ENCODE measurements at places on chromosomes 2 and 18. TPM values are rescaled to one million over a fixed set of nuclear protein-coding genes. Genes with fewer than 3 reads are reported as not detected.

DNA sequence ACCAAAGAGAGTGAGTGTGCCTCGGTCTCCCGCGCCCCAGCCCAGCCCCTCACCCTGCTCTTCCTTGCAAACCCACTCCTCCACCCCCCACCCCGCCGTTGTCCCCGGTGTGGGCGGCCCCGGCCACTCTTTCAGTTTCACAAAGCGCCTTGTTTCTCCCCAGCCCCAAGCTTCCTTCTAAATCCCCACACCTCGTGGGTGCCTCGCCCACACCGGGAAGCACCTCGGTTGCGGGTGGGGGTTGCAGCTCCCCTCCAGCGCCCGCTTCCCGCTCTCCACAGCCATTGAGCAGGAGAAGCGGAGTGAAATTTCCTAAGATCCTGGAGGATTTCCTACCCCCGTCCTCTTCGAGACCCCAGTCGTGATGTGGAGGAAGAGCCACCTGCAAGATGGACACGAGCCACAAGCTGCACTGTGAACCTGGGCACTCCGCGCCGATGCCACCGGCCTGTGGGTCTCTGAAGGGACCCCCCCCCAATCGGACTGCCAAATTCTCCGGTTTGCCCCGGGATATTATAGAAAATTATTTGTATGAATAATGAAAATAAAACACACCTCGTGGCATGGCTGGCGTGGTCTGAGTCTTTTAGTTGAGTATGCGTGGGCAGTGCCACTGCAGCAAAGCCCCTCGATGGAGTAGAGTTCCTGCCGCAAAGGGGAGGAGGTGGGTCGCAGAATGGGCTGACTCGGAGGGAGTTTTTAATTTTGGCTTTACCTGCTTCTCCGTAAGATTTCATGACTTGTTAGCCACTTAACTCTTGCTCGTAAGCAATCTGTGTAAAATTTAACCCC lies 848 bp downstream of the TMSB10 start:
- DNase-seq: peak; percentile 72

- no peak for DNase-seq
Observed at GRCh38 chr2:177772529-177772928, 300.0 kb downstream of the PDE11A start.

- DNase-seq: no peak
Observed at GRCh38 chr2:108884619-108885018, 98.0 kb downstream of the CCDC138 start.

GRCh38 chr2:190186238-190186637 lies 123.7 kb upstream of the MSTN start:
- no peak for DNase-seq

- peak; percentile 99 for DNase-seq
Observed at GRCh38 chr2:183078464-183079138, at the start of gene DUSP19. DUSP19 (plus strand) TSS chr2:183078747; CDS start chr2:183078934, 187 bp downstream.

- no peak for DNase-seq
Observed at GRCh38 chr18:48139431-48140347, 209.2 kb upstream of the SMAD2 start.

DNA sequence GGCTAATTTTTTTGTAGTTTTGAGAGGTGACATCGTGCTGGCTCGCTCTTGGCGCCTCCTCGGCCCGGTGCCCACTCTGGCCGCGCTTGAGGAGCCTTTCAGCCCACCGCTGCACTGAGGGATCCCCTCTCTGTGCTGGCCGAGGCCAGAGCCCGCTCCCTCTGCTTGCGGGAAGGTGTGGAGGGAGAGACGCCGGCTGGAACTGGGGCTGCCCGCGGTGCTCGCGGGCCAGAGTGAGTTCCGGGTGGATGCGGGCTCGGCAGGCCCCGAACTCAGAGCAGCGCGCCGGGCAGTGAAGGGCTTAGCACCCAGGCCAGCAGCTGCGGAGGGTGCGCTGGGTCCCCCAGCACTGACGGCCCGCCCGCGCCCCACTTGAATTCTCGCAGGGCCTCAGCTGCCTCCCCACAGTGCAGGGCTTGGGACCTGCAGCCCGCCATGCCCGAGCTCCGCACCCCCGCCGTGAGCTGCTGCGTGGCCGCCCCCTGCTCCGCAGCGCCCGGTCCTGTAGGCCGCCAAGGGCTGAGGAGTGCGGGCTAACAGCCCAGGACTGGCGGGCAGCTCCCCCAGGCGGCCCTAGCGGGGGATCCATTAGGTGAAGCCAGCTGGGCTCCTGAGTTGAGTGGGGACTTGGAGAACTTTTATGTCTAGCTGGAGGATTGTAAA lies 113.2 kb upstream of the ZSWIM2 start:
- DNase-seq: no peak

- no peak for DNase-seq
Observed at GRCh38 chr2:149143734-149144133, 105.2 kb downstream of the LYPD6B start.

- no peak for DNase-seq
Observed at GRCh38 chr18:2526329-2526728, 45.0 kb downstream of the METTL4 start.

GRCh38 chr2:127365211-127365643 lies 22.5 kb downstream of the MAP3K2 start:
- DNase-seq: no peak

- DNase-seq: no peak
Observed at GRCh38 chr2:28640260-28640907, 111.2 kb upstream of the PPP1CB start.

- DNase-seq: no peak
Observed at GRCh38 chr2:140737006-140737405, 1393.8 kb downstream of the LRP1B start.

DNA sequence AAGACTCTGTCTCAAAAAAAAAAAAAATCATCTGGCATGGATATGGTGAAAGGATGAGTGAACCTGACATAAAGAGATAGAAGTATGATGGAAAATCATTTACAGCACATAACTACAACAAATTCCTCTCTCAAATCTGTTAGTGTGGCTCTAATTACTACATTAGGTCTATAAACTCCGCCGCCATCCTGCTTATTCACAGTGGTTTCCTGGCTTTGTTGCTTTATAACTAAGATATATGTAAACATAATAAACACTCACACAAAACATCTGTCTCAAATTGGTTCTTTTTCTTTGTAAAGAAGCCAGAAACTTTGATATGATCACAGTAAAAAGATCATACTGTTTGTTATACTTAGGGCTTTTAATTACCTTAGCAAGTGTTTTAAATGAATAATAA lies 412.6 kb upstream of the FAM98A start:
- no peak for DNase-seq

DNA sequence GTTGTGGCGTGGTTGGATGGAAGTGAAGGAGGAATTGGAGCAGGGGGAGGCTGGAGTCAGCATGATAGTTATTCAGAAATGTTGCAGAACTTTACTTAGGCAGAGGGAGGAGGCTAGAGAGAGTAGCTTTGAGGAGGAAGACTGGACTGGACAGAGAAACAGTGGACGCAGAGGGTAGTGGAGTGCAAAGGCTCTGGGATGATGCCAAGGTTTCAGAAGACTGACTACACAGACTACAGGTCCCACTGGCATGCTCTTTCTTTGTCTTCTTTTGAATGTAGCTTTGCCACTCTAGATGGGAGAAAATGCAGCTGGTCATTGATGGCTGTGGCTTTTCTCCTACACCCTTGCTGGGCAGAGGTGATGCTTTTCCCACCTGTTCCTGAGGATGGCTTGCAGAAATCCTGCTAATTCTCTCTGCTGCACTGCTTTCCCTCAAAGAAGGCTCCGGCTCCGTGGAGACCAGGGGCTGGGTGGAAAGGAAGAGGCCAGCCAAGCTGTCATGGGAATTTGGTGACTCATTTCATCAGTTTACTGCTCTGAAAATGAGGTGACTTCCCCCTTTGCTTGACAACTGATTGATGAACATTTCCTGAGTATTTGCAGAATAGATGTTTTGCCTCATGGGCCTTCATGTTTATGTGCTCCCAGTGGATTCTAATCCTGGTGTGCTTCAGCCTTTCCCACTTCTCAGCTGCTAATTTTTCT lies 42.4 kb downstream of the MEIS1 start:
- DNase-seq: no peak

DNA sequence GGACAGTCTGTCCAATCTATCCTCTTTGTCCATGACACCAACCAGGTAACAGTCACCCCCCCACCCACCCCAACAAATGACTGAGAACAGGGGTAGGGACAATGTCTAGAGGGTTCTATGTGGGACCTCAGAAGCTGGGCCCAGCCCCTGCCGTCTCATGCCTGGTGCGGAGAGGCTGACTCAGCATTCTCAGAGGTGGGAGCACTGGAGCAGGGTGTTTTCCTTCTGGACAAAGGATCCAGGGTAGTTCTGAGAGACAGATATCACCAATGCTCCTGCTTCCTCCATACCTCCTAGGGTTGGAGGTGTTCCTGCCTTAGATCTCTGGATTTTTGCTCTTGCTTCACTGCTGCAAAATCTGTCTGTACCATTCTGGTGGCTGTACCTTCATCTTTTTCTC lies 33.9 kb upstream of the SP100 start:
- DNase-seq: no peak

DNA sequence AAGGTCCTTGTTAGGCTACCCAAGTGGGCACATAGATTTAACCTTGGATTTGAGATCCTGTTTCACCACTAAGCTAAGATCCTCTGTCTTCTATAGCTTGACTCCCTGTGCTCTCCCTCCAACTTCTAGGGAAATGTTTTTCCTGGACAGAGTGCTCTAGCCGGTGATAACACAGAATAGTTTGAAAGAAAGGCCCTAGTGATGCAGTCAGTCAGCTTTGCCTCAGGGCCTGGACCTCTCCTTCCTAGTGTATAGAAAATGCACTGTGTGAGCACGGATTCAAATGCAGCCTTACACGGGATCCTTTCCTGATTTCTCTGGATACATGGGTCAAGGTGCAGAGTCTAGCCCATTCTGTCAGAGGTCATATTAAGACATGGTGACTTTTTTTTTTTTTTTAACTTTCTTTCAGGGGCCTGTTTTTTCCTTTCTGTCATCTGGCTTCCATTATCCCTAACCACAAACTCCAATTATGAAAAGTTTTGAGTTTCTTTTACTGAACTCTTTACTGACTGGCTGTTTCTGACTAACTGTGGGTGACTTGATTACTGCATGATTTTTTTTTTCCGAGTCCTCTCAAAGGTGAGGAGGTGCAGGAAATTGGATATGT lies 122.6 kb downstream of the LRP1B start:
- DNase-seq: no peak

DNA sequence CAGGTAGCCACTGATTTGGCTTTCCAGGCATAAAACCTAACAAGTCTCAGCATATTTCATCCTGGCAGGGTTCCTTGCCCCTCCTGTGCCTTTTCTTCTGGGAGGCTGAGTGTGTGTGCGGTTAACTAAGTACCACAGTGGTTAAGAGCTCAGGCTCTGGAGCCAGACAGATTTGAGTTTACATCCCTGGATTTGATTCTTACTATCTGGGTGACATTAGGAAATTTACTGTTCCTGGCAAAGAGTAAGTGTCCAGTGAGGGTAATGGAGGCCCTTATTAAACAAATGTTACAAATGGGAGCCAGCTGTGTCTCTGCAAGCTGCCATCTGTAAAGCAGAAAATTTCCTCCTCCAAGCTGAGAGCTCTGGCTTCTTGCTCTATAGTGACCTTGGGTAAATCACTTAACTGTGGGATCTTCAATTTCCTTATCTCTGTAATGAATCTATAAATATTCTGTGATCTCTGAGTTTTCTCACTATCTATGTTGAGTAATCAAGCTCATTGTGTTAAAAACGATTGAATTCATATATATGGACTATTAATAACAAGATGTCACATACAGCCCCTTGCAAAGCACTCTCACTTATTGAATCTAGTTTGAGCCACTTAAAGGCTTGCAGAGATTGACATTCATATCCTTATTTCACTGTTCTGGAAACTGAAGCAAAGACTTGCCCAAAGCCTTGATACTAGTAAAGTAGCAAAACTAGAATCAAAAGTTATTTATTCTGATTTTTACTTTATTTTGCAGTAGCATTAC lies 6.5 kb upstream of the COBLL1 start:
- DNase-seq: no peak

- no peak for DNase-seq
Observed at GRCh38 chr2:150154308-150154797, 333.1 kb downstream of the RND3 start.

DNA sequence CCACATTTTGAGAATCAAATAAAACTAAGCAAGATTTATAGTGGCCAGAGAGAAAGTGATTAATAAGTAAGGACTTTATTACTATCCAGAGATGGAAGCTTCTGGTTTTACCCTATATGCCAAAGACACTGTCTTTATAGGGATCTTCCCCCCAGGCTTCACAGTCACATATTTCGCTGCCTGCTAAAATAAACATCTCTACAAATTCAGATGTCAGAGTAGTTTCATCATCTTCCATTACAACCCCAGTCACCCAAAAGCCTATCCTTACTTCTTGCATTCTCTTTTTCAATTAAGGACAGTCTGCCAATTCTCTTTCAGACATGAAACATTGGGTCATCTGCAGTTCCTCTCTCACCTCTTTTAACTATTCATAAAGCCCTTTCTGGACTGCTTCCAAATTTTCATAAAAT lies 28.3 kb downstream of the CREB1 start:
- DNase-seq: no peak

DNA sequence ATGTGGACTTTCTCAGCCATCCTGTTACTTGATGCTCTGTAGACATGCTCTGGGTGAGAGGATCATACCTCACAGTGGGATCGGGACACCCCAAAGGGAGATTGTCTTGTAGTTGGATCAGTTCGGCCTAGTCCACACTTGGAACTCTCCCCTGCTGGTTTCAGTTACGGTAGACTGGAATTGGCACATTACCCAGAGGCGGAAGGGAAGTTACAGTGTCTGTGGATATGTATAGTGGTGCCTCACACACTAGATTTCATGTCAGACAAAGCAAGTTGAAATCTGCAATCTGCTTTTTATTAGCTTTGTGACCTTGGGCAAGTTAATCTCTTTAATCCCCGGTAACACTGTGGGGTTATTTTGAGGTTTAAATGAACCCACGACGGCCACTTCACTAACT lies 16.2 kb upstream of the CTAGE1 start:
- no peak for DNase-seq

GRCh38 chr2:127591221-127591923 lies 54.6 kb upstream of the GPR17 start:
- DNase-seq: peak; percentile 63

- no peak for DNase-seq
Observed at GRCh38 chr2:54240515-54241469, 15.2 kb downstream of the TSPYL6 start.

DNA sequence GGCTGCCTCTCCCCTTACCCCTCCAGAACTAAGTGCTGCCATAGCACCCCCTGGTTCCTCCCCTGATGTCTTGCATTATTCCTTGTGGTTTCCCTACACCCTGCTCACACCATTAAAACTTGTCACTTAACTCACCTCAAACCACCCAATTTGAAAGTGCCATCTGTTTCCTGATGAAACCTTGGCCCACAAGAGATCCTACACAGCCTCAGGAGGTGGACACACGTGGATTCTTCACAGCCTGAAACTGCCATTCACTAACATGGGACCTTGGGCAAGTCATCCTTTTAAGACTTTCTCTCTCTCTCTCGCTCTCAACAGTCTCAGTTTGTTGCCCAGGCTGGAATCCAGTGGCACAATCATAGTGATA lies 27.5 kb upstream of the FAM124B start:
- no peak for DNase-seq

COLEC11 gene
- 2.1 TPM for polyA plus RNA-seq

CENPA gene
- polyA plus RNA-seq: 7.4 TPM

ZC3H15 gene
- polyA plus RNA-seq: 89.1 TPM

ITGA4 gene
- 7.2 TPM for polyA plus RNA-seq

LIPG gene
- polyA plus RNA-seq: 7.7 TPM

ANKRD30BL gene
- polyA plus RNA-seq: 4.6 TPM

G6PC2 gene
- 0.09 TPM for polyA plus RNA-seq

Measured in spinal cord (tissue), 10 donors.